ENCODE measurements at places on chromosomes 16 and 17.

DNA sequence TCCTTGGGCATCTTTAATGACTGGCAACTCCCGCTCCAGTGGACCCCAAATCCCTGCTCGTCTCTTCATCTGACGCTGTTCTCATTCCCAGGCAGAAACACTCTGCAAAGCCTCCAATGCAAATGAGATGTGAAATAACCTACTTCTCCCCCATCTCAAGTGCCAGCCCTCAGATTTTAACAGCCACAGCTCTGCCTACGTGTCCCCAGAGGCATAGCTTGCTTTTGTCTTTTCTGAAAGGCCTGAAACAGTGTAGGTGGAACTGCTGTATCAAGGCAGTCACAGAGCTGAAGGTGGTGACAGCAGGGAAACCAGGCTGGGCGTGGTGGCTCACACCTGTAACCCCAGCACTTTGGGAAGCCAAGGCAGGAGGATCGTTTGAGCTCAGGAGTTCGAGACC is 14.7 kb downstream of the RPH3AL start:
- DNase-seq: no peak

DNA sequence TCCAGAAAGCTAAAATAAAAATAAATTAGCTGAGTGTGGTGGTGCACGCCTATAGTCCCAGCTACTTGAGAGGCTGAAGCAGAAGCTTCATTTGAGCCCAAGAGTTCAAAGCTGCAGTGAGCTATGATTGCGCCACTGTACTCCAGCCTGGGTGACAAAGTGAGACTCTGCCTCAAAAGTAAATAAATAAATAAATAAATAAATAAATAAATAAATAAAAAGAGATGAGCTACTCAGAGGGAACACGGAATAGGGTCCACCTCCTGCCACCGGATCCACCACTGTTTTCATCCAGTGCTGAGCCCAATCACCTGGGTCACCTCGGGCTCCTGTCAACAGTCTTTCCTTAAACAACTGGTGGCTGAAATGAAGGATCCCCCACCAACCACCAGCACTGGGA is 6.7 kb upstream of the DPEP3 start:
- no peak for DNase-seq

GRCh38 chr16:62692685-62693084 is 656.4 kb upstream of the CDH8 start:
- DNase-seq: no peak

GRCh38 chr16:50974438-50975036 is 176.5 kb downstream of the SALL1 start:
- DNase-seq: no peak

DNA sequence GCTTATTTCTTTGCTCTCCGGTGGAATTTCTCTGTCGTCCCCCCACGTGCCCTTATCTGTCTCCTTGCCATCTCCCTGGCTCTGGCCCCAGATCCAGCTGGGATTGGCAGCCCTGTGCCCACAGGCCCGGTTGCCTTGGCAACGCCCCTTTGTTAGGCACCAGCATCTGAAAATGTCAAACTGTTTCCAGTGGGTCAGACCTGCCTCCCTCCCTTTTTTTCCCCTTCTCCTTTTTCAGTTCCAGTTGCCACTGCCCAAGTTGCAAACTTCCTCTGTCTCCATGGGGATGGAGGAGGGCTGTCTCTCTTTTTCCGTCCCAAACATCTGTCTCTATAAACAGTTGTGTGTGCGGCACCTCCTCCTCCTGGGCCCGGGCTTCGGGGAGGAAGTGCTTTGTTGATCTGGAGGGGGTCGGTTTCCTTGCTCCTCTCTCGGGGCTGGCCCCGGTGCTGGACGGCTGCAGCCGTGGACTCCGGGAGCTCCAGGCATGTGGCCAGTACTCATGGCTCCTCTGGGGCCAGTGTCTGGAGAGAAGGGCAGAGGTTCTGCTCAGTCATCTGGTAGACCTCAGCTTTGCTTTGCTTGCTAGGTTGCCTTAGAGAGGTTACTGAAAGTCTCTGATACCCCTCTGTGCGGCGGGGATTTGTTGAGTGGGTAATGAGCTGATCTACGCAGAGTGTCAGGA is 35.3 kb downstream of the SOCS3 start:
- no peak for DNase-seq

- DNase-seq: no peak
Measured at GRCh38 chr16:79331066-79331465, 269.5 kb downstream of the MAF start.

DNA sequence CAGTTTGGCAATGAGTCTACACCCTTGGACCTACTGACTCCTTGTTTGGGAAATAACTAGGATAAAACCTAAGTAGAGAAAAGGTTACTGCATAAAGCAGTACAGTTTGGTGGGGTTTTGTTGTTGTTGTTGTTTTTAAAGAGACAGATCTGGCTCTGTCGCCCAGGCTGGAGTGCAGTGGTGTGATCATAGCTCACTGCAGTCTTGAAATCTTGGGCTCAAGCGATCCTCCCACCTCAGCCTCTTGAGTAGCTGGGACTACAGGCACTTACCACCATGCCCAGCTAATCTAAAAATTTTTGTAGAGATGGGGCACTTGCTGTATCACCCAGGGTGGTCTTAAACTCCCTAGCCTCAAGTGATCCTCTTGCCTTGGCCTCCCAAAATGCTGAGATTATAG is 1.2 kb downstream of the PDP2 start:
- DNase-seq: no peak

- DNase-seq: no peak
Measured at GRCh38 chr16:6947291-6947690, 385.4 kb upstream of the RBFOX1 start.

GRCh38 chr17:33071656-33072055 is 80.0 kb downstream of the SPACA3 start:
- DNase-seq: no peak

- no peak for DNase-seq
Measured at GRCh38 chr16:56732366-56732765, 2.4 kb downstream of the NUP93 start.

- DNase-seq: no peak
Measured at GRCh38 chr16:57318240-57318970, 33.9 kb upstream of the PLLP start.

DNA sequence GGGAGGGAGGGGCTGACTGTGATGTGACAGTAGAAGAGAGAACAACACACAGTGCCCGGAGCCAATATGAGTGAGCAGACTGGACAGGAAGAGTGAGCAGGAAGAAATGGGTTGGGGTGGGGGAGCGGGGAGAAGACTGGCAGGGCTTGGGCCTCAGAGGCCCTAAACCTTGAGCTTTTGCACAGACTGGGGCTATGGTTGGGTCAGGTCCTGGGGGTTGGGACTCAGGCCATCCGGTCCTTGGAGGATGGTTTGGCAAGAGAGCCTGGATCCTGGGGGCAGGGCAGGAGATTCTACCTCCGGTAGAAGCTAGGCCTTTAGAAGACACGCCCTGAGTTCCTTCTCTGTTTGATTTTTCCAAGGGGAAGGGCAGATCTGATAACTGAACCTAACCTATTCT is 1.1 kb downstream of the CAMTA2 start:
- no peak for DNase-seq

- no peak for DNase-seq
Measured at GRCh38 chr16:9411426-9411825, 320.0 kb downstream of the HAPSTR1 start.

DNA sequence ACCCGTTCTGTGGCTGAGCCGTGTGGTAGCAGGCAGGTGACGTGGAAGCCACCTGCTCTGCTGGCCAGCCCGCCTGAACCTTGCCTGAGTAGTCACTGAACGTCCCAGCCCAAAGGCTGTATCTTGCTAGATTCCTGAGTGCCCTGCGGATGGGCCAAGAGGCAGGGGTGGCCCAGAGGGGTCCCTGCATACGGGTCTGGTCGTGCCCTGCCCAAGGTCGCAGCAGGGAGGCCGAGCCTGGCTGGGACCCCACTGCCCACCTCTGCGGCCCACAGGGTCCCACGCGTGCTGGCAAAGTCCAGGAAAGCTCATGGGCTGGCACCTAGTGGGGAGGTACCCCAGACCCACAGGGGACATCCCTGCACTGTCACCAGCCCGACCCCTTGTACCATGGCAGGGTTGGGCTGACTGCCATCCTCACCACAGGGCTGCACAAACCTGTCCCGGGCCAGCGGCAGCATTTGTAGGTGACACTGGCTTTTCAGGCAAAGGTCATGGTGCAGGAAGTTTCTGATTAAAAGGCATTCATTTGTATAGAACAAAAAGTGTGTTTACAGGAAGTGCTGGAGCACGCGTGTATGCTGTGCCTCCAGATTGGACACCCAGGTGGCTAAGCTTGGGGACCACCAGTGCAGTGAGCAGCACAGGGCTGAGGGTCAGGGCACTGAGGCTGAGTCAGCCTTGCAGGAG is 45.1 kb upstream of the ZC3H18 start:
- no peak for DNase-seq

- peak; percentile 69 for DNase-seq
Measured at GRCh38 chr16:31472709-31473203, 804 bp downstream of the TGFB1I1 start.

DNA sequence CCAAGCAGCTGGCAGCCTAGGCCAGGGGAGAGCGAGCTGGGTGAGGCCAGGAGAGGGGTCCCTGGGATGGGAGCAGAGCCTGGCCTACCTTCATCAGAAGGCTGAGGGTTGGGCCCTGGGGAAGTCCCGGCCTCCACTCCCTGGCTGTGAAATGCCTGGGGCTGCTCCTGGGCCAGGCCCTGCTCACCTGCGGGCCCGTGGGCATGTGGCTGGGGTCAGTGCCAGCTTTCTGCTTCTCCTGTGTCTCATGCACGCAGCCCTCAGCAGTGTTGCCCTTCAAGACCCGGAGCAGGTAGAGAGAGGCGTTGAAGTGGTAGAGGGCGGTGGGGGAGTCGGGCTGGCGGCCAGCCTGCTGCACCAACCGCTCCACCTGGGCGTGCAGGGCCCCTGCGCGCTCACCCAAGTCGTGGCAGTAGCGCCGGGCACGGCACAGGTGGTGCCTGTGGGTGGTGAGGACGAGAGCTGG is 12.4 kb downstream of the MYBBP1A start:
- no peak for DNase-seq

- no peak for DNase-seq
Measured at GRCh38 chr16:53743149-53743566, 39.2 kb downstream of the FTO start.

- DNase-seq: no peak
Measured at GRCh38 chr17:73249700-73250099, 12.0 kb downstream of the CPSF4L start.

GRCh38 chr17:14019186-14019956 is 49.9 kb upstream of the COX10 start:
- DNase-seq: no peak

GRCh38 chr17:20989481-20989880 is 53.3 kb downstream of the USP22 start:
- DNase-seq: no peak

DNA sequence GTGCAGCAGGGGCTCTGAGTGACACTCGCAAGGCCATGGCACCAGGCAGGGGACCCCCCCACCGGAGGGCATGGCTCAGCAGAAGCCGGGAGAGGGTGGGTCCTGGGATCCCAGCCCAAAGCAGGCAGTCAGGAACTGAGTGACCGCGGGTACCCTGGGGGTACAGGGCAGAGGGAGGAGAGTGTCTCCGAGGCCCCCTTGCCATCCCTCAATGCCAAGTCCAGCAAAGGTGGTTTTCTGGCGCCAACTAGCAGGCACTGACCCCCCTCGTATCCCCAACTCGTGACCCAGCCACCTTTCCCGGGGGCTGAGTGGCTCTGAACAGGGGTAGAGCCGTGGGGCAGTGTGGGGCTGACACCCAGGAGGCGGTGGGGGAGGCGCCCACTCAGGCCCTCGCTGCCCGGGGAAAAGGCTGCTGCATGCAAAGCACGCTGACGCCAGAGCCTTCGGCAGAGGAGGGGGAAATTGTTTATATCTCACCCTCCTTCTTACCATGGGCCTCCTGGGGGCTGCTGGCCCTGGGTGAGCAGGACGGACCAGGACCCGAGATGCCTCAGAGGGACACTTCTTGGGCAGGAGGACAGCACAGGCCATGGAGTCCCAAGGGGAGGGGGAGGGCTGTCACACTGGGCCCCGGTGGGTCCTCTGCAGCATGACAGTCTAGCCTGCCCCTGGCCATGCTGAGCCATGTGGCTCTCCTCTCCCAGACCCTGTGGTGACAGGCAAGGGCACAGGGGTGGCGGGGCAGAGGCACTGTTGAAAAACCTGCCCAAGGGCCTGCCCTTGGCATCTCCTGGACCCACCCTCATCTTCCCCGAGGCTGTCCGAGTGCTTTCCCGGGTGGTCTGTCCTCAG is 14.6 kb upstream of the ENPP7 start:
- no peak for DNase-seq

DNA sequence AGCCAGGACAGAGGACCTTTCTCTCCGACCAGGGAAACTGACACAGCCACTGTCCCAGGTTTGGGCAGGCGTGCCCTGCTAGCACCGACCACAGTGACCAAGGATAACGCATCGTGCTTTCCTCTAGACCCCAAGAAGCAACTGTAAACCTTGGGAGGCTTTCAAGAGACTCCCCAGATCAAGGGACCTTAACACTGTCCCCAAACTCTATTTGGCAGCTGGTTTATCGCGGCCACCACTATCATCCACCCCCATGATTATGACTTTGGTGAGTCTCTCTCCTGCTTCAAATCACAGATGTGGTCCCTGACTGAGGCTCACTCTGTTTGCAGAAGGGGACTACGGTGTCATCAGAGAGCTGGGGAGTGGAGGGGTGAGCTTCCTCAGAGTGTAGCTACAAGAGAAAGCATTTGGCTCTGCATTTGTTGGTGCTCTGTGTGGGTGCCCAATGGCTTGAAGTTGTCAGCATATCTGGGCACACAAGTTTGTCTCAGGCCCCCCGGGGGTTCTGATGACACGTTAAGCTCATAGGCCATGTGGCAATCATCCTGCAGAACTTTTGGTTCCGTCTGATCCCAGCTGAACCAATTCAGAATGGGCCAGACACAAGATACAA is 408.0 kb downstream of the SLC39A11 start:
- no peak for DNase-seq
